ENCODE measurements at places on chromosomes 1 and 21.
A peak's percentile ranks its signal among the peaks of the same experiment; 100 is the strongest.

GRCh38 chr1:6373961-6374720, 19.4 kb downstream of the ACOT7 start:
- H3K4me1 ChIP-seq, result no peaks in the 10 kb centered on the region
- H3K36me3 ChIP-seq, result no peaks in the 10 kb centered on the region
- H3K27ac ChIP-seq, result no peak overlapping the region
- no peak for DNase-seq
- no peak overlapping the region for H3K4me3 ChIP-seq
- H3K27me3 ChIP-seq, result no peaks in the 10 kb centered on the region

DNA sequence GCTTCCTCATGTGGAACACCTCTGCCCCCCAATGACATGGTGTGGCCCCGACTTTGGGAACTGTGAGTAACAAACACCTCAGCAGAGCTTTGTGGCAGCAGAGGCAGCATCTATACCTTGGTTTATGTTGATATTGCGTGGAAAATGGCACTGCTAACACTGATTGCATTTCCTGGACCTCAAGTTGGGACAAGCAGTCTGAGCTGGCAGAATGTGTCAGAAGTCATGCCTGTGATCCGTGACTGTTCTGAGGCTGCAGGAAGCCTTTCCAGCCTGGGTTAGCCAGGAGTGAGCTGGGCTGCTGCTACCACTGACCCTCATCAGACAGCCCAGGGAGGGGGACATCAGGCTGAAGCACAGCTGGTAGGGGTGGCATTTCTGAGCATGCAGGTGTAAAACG, 268.5 kb downstream of the KCNJ6 start:
- no peak overlapping the region for H3K4me3 ChIP-seq
- H3K27me3 ChIP-seq, result peaks cover 10% of the 10 kb centered on the region
- DNase-seq, result no peak

GRCh38 chr21:38039841-38040240, 123.6 kb upstream of the KCNJ6 start:
- H3K4me1 ChIP-seq, result peaks cover 12% of the 10 kb centered on the region
- no peak for DNase-seq
- H3K27me3 ChIP-seq, result no peaks in the 10 kb centered on the region

DNA sequence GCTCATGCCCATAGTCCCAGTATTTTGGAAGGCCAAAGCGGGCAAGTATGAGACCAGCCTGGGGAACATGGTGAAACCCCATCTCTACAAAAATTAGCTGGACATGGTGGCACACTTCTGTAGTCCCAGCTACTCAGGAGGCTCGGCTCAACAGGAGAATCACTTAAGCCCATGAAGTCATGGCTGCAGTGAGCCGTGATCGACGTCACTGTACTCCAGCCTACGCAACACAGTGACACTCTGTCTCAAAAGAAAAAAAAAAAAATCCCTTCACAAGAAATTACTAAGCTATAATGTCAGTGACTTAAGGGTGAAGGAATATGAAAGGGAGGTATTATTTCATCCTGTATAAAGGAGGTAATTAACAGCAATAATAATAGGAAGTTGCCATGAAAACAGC, 99.8 kb downstream of the ACBD6 start:
- no peak overlapping the region for H3K27ac ChIP-seq
- H3K36me3 ChIP-seq, result peaks cover 4% of the 10 kb centered on the region
- H3K4me1 ChIP-seq, result no peaks in the 10 kb centered on the region
- DNase-seq, result no peak
- no peak overlapping the region for H3K4me3 ChIP-seq
- no peaks in the 10 kb centered on the region for H3K27me3 ChIP-seq

DNA sequence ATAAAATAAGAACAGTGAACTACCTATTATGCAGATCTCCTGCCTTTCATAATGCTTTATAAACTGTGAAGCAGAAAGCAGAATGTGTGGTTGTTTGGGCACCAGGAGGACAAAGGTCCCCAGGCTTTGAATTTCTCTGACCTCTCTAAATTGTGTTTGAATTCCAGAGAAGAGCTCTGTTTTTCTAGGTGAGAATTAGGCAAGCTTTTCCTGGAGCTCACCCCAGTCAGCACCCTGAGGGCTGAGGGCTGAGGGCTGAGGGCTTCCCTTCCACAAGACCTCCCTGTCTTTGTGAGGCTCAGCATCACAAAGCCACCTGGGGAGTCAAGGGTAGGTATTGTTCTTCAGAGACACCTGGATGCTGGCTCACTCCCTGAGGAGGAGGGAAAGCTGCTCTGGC, 45.5 kb upstream of the LRIG2 start:
- no peaks in the 10 kb centered on the region for H3K36me3 ChIP-seq
- no peaks in the 10 kb centered on the region for H3K27me3 ChIP-seq
- H3K27ac ChIP-seq, result no peak overlapping the region
- DNase-seq, result no peak
- H3K4me1 ChIP-seq, result no peaks in the 10 kb centered on the region

DNA sequence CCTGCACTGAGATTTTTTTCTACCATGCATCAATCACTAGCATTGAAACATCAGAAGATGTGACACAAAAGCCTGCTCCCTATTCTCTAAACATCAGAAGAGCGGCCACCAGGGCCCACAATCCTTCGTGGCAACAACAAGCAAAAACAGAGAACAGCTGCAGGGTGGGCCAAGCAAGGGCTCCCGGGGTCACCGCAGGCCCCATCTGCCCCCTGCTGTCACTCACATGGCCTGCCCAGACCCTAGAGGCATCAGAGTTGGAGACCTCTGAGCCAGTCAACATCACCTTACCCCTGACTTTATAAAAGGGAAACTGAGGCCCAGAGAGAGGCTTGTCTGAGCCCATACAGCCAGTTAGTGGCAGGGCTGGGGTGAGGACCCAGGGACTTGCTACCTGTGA, 1.8 kb downstream of the LAPTM5 start:
- no peak for DNase-seq
- no peak overlapping the region for H3K4me3 ChIP-seq
- no peak overlapping the region for H3K27ac ChIP-seq
- peaks cover 14% of the 10 kb centered on the region for H3K4me1 ChIP-seq
- H3K36me3 ChIP-seq, result no peaks in the 10 kb centered on the region
- no peaks in the 10 kb centered on the region for H3K27me3 ChIP-seq

- peak overlapping the region; percentile 72 for H3K27ac ChIP-seq
- DNase-seq, result peak; percentile 99
- H3K27me3 ChIP-seq, result no peaks in the 10 kb centered on the region
- H3K4me3 ChIP-seq, result no peak overlapping the region
- H3K36me3 ChIP-seq, result no peaks in the 10 kb centered on the region
Observed at GRCh38 chr1:202034683-202035462, 24.5 kb downstream of the ELF3 start.

GRCh38 chr1:184033711-184034167, 3.8 kb downstream of the COLGALT2 start:
- H3K27ac ChIP-seq, result no peak overlapping the region
- no peak overlapping the region for H3K4me3 ChIP-seq
- H3K4me1 ChIP-seq, result peaks cover 22% of the 10 kb centered on the region
- no peaks in the 10 kb centered on the region for H3K27me3 ChIP-seq
- DNase-seq, result no peak
- peaks cover 7% of the 10 kb centered on the region for H3K36me3 ChIP-seq

All from SJSA1 (cell line).